CD4-positive, alpha-beta memory T cell (primary cell): ENCODE measurements at places on chromosomes 6 and 20. TPM values are rescaled to one million over a fixed set of nuclear protein-coding genes. Genes with fewer than 3 reads are reported as not detected.
A peak's percentile ranks its signal among the peaks of the same experiment; 100 is the strongest.

DNA sequence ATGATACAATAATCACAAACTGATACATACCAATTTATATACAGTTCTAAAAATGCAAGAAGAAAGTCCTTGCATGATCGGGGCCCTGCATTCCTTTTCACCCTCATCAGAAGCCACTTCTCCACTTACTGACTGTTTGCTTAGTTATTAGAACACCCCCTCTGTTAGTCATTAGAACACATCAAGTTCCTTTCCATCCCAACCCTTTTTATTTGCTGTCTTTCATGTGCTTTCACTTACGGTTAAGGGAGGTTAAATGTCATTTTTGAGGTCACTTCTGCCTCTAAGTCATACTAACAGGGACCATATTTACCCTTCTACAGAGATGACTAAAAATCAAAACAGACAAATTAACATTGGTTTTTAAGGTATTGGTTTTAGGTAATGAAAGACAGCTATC, 149.1 kb downstream of the LMBRD1 start:
- no peak overlapping the region for H3K4me3 ChIP-seq
- DNase-seq = no peak
- H3K4me1 ChIP-seq = no peaks in the 10 kb centered on the region
- H3K36me3 ChIP-seq = no peaks in the 10 kb centered on the region
- no peaks in the 10 kb centered on the region for H3K27me3 ChIP-seq

DNA sequence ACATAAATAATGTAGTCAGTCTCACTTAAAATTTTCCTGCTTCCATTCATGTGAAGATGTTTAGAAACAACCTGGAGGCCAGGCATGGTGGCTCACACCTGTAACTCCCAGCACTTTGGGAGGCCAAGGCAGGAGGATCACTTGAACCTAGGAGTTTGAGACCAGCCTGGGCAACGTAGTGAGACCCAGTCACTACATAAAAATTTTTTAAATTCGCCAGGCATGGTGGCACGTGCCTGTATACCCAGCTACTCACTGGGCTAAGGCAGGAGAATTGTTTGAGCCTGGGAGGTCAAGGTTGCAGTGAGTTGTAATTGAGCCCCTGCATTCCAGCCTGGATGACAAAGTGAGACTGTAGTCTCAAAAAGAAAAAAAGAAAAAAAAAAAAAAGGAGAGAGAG, 47.3 kb upstream of the E2F3 start:
- no peak overlapping the region for H3K27ac ChIP-seq
- H3K27me3 ChIP-seq = no peaks in the 10 kb centered on the region
- H3K36me3 ChIP-seq = no peaks in the 10 kb centered on the region
- no peaks in the 10 kb centered on the region for H3K4me1 ChIP-seq

BPIFB1 gene
- not detected for polyA plus RNA-seq

DNA sequence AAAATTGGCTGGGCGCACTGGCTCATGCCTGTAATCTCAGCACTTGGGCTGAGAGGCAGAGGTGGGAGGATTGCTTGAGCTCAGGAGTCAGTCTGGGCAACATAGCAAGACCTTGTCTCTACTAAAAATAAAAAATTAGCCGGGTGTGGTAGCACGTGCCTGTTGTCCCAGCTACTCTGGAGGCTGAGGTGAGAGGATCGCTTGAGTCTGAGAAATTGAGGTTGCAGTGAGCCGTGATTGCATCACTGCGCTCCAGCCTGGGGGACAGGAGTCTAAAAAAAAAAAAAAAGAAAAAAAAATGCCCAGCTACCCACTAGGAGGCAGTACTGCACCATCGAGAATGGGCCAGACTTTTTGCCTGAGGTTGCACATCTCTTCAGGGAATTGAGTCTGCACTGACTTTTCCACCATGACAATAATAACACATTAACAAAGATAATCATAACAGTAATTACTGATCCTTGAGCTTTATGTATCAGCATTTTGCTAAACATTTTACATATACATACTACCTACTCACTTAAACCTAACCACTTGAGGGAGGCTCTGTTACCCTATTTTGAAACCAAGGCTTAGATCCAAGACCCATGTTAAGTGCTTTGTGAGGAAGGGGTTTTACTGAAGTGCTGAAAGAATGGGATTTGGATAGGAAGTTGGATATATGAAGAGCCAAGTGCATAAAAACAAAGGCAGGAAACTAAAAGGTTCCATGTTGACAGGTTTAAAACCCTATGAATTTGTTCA, 21.0 kb downstream of the SRSF3 start:
- H3K4me1 ChIP-seq = peaks cover 9% of the 10 kb centered on the region
- no peak overlapping the region for H3K4me3 ChIP-seq
- peaks cover 15% of the 10 kb centered on the region for H3K36me3 ChIP-seq
- no peaks in the 10 kb centered on the region for H3K27me3 ChIP-seq
- peak; percentile 65 for DNase-seq

GRCh38 chr20:40304119-40304613, 384.9 kb downstream of the MAFB start:
- H3K27ac ChIP-seq = no peak overlapping the region
- H3K4me3 ChIP-seq = no peak overlapping the region
- no peaks in the 10 kb centered on the region for H3K27me3 ChIP-seq
- no peaks in the 10 kb centered on the region for H3K4me1 ChIP-seq
- no peak for DNase-seq
